ENCODE measurements at places on chromosomes 4 and X.

DNA sequence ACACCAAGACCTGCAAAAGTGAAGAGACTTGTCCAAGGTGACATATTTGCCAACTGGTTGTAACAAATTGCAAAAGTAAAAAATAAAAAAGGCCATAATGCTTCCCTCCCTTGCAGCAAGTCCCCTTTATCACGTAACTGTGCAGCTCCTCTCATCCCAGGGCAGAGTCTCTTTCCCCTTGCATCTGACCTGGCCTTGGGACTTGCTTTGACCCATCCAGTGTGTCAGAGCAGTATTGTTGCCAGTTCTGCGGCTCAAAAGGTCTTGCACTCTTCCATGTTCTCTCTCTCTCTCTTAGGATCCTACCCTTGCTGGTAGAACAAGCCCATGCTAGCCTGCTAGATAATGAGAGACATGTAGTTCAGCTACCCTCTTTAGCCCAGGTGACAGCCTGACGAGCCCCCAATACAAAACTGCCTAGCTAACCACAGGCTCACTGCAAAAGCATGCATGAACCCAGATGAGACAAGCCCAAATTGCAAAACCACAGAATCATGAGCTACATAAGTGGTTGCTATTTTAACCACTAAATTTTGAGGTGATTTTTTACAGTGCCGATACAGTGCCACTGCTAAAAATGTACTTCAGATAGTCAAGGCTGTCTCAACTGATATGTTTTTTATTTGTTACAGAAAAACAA, 289.5 kb upstream of the PPARGC1A start:
- DNase-seq, result no peak

DNA sequence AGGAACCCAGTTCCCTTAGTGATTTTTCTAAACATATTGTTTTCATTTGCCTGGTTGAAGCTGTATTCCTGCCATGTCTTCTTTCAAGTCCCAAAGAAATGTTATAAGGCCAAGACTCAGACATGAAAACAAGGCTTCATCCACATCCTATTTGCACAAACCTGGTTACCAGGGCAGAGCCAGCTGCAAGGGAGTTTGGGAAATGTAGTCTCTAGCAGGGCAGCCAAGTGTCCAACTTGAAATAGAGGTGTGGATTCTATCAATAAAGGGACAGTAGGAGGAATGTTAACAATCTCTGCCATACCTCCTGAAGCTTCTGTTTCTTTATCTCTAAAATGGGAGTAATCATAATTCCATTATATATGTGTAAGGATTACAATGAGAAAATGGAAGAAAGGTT, 56.6 kb downstream of the INTS12 start:
- no peak for DNase-seq

GRCh38 chr4:5905714-5906113, 12.8 kb upstream of the CRMP1 start:
- no peak for DNase-seq

GRCh38 chr4:47926667-47927258, 12.4 kb upstream of the NFXL1 start:
- peak; percentile 35 for DNase-seq

DNA sequence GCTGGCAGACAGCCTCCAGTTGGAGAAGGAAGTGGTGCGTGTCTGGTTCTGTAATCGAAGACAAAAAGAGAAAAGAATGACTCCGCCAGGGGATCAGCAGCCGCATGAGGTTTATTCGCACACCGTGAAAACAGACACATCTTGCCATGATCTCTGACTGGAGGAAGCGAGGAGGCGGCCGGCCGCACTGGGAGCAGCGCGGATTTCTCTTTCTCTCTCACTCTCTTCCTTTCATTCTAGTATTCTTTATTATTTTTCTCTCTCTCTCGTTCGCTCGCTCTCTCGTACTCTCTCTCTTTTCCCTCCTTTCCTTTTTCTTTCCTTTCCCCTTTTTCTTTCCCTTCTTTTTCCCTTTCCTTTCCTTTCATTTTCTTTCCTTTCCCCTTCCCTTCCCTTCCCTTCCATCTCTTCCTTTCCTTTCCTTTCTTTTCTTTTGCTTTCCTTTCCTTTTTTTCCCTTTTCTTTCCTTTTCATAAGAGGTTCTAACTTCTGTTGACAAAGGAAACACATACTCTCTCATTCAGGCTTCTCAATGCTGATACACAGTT, 1.2 kb downstream of the POU3F4 start:
- DNase-seq, result no peak

DNA sequence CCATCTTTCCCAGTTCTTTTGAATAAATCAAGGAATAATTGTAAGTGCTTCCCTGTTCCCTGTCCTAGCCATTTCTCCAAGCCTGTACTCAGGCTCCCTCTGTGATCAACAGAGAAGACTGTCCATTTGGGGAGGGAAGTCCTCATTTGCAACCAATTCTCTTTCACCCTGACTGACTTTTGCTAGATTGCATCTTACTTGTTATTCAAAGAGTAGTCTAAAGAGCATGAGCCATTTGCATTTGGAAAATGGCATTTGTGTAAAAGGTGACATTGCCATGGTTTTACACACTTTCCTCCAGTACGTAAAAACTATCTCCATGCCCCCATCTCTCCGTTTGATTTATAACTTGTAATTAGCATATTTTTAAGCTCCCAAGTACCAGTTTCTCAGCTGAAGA, 110.6 kb downstream of the MBNL3 start:
- no peak for DNase-seq

DNA sequence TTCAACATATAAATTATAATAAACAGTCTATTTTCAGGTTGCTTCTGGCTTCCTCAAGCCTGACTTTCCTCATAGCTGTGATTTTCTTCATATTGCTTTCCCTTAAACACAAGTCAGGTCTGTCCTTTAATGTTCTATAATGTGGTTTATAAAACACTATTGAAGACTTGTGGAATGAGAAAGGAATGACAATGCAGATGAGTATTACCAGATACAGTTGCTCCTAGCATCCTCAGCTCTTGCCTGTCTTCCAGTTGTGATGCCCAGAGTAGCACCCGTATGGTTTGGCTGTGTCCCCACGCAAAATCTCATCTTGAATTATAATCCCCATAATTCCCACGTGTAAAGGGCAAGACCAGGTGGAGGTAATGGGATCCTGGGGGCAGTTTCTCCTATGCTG, 265.7 kb upstream of the BOD1L1 start:
- DNase-seq, result no peak

DNA sequence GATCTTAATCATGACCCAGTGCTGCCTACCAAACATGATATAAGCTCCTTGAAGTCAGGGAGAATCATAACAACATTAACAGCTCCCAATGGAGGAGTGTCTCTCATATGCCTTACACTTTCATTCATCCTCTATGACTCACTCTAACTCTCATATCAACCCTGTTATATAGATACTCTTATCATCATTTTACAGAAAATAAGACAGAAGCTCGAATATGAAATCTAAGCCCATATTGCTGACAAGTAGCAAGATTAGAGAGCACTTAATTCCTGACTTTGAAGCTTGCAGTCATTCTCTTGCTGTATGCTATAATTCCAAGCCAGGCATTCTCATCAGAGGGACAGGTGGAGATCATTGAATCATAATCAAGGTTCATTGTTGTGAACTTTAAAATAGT, 476.7 kb upstream of the ATOH1 start:
- DNase-seq, result peak; percentile 62

DNA sequence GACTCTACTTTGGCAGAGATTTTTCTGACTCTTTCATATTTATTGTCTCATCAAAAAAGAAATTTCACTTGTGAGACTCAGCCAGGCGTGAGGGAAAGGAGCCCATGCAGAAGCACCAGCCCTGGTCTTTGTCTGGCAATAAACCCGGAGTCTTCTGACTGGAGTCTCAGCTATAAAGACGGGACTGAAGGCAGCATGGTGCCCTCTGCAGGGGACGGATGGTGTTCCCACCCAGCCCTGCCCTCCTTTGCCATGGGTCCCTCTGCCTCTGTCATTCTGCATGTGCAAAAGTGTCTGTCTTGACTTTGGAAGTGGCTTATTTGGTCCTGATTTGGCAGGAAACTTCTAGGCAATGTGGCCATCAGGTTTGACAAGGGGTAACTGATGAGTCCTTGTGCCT, 14.2 kb downstream of the ZNF185 start:
- no peak for DNase-seq

- DNase-seq, result no peak
Observed at GRCh38 chrX:55006827-55007621, 6.9 kb downstream of the APEX2 start.

GRCh38 chr4:76980261-76980660, 30.7 kb downstream of the SEPTIN11 start:
- DNase-seq, result no peak

DNA sequence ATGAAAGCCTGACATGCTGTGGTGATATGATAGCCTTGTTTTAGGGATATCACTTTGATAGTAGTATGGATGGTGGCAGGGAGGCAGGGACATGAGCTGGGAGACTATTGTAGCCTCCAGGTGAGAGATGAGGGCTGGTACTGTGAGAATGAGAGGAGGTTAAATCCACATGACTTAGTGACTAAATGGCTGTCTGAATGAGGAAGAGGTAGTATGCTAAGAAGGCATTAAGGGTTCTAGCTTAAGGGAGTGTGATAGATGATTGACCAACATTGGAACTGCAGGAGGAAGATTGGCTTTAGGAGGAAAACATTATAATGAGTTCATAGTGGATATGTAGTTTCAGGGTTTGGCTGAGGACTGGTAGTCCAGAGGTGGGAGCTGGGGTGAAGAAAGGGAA, 195.0 kb upstream of the ANK2 start:
- DNase-seq, result no peak
